ENCODE measurements at places on chromosomes 2 and 18.
A peak's percentile ranks its signal among the peaks of the same experiment; 100 is the strongest.

- DNase-seq: peak; percentile 47
Measured at GRCh38 chr2:33497221-33497650, 20.8 kb downstream of the RASGRP3 start.

GRCh38 chr2:207772081-207772843 is 2.6 kb upstream of the FZD5 start:
- peak; percentile 66 for DNase-seq

DNA sequence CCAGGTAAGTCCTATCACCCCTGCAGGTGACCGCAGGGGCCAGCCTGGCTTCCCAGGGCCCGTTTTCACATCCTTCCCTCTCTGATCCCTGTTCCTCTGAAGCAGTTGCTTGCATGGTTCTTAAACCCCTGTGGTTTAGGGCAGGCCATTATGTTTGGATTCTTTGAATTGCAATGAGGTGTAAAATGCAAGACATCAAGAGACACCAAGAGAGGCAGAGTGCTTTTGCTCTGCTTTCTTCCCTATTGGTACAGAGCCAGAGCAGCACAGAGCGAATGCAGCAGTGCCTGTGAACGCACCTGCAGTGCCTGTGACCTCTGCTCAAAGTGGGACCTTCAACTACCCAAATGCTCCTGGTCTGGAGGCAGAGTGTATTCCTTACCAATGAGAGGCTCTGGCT is 7.6 kb downstream of the RFX8 start:
- peak; percentile 17 for DNase-seq

- DNase-seq: no peak
Measured at GRCh38 chr18:11020161-11020853, 129.1 kb downstream of the PIEZO2 start.

DNA sequence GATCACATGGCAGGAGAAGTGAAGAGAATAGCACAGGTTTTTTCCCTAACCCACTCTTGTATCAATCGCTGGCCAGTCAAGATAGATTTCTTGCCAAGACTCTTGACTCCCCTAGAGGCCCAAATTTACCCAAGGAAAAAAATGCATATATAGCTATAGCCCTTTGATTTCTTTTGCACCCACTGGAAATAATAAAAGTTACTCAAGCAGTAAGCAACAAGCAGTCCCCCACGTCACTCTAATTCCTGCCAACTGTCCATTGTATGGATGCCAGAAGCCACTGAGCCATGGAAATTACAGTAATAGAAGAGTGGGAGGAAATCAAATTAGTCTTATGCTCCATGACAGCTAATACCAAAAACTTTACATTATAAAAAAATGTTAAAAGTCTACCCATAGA is 125.3 kb upstream of the SLC39A10 start:
- no peak for DNase-seq

- no peak for DNase-seq
Measured at GRCh38 chr18:23824240-23824639, 135.0 kb downstream of the LAMA3 start.

GRCh38 chr2:6470518-6470917 is 395.2 kb downstream of the CMPK2 start:
- no peak for DNase-seq

GRCh38 chr2:178579006-178579405 is 98.7 kb downstream of the PLEKHA3 start:
- DNase-seq: peak; percentile 8

- DNase-seq: no peak
Measured at GRCh38 chr2:23434721-23435121, 49.7 kb downstream of the KLHL29 start.

DNA sequence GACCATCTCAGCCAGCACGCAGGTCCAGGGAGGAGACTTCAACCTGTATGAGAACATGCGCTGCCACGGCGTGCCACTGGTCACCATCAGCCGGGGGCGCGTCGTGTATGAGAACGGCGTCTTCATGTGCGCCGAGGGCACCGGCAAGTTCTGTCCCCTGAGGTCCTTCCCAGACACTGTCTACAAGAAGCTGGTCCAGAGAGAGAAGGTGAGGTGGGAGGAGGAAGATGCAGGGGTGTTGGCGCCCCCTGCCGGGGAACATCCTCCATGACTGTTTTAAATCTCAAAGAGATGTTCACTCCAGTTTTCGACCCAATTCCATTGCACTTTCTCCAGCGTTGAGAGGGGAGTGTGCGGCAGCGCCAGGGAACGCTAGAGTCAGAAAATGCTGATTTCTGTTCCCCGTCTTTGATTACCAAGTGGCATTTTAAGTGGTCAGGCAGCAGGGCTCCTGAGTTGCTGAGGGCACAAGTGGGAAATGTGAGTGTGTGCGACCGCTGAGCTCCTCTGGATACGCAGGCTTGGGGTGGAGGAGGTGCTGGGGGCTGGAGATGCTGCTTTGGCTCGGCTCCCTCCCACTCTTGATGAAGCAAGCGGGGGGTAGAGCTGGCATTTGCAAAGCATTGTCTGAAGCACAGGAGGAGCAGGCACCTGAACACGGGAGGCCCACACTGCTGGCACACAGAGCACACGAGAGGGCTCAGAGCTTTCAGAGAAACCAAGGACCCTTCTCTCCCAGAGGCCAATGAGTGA is 27.7 kb upstream of the MAPRE3 start:
- peak; percentile 86 for DNase-seq
